M059J (cell line): ENCODE measurements at places on chromosomes 3 and 15. TPM values are rescaled to one million over a fixed set of nuclear protein-coding genes. Genes with fewer than 3 reads are reported as not detected.
A peak's percentile ranks its signal among the peaks of the same experiment; 100 is the strongest.

DNA sequence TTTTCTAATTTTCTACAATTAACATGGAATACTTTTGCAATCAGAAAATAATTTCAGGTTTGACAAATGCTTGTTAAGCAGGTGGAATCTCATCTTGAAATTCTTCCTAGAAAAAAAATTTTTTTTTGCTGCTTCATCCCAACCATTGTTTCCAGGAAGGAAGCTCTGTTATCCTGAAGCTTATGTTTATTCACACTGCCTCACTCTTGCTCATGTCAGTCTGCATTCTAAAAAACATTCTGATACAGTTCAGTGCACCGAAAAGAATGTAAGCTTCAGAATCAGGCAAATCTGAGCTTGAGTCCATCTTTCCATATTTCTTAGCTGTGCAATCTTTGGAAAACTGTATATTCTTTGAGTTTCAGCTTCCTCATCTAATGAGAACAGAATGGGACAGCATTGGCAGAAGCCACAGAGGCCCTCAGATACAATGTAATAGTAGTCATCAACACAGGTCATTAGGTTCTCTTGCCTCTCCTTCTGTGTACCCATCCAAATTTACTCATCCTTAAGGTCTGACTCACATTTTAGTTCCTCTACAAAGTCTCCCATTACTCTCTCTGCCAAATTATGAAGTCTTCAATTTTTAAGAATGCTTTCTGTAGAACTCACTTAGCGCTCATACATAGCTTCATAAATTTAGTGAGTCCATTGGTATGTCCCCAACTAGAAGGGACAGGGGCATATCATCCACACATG, 881.8 kb upstream of the NR2F2 start:
- no peak for DNase-seq

The PRR20G gene
- not detected in 2 replicates for total RNA-seq

- DNase-seq: peak; percentile 89
Measured at GRCh38 chr3:194930377-194931204, 244.9 kb downstream of the FAM43A start.

DNA sequence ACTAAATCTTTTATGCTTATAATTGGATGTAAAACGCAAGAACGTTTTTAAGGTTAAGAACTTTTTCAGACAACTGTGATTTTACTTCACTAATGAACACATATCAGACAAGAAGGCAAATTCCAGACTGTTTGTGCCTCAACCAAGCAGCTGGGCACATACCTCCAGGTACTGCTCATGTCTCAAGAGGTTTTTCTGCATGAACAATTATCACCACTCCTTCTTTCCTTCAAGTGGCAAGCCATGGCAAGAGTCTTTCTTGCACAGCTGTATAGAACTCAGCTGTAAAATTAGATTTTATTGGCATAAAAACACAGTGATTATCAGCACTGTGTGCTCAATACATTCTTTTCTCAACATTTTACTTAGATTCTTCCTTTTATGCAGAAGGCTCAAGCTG, 64.3 kb downstream of the FNDC3B start:
- DNase-seq: peak; percentile 79

The HRG gene
- total RNA-seq: not detected in 2 replicates
